ENCODE measurements at places on chromosomes 12 and 14.

GRCh38 chr12:3453990-3454680 lies 36.9 kb upstream of the PRMT8 start:
- peak; percentile 92 for DNase-seq

- no peak for DNase-seq
Measured at GRCh38 chr12:19189522-19189921, 60.0 kb downstream of the PLEKHA5 start.

DNA sequence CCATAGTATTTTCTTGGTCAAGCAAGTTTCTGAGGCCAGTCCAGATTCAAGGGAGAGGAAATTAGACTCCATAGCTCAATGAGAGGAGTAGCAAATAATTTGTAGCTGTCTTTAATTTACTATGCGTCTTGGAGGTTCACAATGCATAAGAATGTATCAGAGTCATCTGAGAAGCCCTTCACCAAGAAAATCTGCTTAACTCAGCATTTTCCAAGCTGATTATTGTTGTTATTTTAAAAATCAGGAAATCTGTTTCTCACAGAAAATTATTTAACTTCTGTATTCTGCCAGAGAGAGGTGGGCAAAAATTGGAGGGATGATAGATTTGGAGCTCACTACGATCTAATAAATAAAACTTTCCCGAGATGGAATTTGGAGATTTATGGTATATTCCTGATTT lies 72.0 kb downstream of the SMOC1 start:
- no peak for DNase-seq

DNA sequence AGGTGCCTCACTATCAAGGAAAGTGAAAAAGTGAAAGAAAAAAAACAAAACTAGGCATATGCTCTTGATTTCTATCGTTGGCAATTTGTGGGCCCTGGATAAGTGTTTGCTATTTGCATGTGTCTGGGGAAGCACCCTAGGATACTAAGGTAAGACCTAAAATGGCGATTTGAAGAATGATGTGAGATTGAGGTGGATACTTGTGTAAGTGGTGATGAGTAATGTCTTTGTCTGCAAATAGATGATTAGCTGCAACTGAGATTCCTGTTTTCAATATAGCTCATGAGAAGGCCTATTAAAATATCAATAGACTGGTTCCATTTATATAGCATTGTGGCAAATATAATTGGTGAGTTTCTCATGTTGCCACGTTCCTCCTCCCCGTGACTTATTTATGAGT lies 261.7 kb downstream of the NEDD1 start:
- no peak for DNase-seq

DNA sequence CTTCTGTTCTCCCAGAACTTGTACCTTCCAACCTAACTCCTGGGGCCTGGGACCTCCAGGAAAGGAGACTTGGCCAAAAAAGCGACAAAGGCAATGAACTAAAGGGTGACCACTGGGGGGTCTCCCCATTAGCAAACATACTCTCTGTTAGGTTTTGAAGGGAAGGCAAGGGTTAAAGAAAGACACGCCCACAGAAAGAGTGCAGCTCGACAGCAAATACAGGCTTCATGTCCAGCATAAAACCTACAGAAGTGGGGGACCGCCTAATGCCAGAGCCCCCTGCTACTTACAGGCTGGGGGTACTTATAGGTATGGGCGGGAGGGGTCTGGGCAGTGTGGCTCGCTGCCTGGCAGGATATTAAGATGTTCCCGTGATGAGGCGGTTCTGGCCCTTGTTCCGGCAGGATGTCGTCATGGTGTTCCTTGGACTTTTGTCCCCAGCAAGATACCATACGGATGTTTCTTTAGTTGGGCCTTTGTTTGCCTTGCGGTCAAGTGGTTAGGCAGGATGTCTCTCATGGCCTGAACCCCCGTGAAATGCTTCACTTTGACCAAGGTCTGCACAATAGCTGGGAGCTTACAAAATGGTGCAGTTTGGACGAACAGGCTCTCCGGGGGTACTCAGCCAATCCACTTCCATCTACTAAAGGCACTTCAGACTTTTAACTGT lies 53.4 kb downstream of the PRMT8 start:
- no peak for DNase-seq

DNA sequence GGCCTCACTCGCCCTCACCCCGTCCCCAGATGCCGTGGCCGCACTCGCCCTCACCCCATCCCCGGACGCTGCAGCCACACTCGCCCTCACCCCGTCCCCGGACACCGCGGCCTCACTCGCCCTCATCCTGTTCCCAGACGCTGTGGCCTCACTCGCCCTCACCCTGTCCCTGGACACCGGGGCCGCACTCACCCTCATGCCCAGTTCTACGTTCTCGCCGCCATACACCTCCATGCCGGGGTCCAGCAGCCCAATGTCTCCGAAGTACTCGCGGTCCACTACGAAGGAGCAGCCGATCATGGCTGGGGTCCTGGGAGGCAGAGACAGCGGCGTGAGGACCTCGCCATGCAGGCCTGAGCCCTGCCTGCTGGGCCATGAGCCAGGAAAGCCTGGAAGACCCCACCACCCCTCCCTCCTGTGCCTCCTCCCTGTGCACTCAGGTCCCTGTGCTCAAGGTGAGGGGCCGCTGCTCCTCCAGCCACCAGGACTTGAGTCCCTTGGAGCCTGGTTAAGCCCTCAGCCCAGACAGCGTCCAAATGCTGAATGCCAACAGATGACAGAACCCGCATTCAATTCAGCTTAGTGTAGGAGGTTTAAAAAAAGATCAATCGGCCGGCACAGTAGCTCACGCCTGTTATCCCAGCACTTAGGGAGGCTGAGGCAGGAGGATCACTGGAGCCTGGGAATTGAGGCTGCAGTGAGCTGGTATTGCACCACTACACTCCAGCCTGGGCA lies 81.5 kb downstream of the GALNT9 start:
- no peak for DNase-seq

GRCh38 chr14:20262642-20263128 lies 23.6 kb downstream of the OR11H4 start:
- peak; percentile 93 for DNase-seq

DNA sequence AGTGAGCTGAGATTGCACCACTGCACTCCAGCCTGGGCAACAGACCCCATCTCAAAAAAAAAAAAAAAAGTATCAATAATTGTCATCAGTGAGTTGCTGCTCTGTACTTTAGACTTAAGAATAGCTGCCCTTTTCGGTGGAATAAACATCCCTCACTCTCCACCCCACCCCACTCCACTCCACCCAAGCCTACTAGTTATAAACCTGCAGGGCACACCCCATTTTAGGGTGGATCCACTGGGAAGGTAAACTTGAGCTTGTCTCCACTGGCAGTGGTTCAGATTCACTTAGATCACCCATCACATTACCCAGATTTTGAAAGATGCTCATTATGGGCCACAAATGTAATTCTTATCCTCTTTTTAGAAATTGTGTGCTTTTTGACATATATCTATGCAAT lies 106.4 kb downstream of the GPR135 start:
- no peak for DNase-seq

- peak; percentile 18 for DNase-seq
Measured at GRCh38 chr12:21695986-21696385, 38.3 kb upstream of the LDHB start.

DNA sequence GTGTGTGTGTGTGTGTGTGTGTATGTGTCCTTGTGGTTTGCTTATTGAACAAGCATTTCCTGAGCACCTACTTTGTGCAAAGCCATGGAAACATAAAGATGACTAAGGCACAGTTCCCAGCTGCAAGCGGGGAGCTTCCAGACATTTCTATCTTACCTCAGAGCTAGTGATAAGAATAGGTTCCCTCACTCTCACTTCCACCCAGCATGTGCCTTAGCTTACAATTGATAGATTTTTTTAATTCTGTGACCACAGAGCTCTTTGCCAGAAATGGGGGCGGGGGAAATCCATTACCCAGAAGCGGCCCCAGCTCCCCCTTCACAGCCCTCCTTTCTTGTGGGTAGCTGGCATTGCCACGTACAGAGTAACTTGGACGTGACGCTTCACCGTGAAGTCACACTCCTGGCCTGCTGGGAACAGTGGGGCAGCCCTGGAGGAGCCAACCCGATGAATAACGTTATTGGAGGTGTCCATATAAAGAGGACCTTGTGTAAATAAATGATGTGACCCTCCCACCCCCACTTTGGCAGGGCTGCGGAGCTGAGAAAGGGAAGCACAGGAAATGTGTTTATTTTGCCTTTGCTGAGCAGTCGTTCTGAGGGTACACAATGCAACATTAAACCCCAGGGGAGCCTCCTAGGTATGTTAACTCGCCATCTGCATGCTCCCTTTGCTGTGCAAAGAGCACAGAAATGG lies 238.9 kb downstream of the CHST11 start:
- peak; percentile 36 for DNase-seq

GRCh38 chr14:87241018-87241768 lies 751.8 kb downstream of the GALC start:
- no peak for DNase-seq

Measured in EL (cell line).